ENCODE measurements at places on chromosomes 16 and 17. TPM values are rescaled to one million over a fixed set of nuclear protein-coding genes. Genes with fewer than 3 reads are reported as not detected.

METTL23 gene
- 43.2 TPM for total RNA-seq

HBZ gene
- total RNA-seq = not detected

DNA sequence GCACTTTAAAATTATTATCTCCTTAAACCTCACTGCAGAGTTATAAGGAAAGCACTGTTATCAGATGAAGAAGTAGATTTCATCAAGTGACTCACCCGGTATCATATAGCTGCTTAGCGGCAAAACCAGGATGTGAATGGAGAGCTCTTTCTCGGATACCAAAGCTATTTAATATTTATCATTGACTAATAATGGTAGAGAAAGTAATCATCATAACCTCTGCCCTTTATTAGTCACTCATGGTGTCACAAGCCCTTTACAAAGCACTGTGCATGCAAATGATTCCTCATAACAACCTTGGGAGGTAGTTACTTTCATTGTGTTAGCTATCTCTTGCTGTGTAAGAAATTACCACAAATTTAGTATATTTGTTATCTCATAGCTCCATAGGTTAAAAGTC is 592.9 kb downstream of the MAF start:
- no peak for DNase-seq
- H3K36me3 ChIP-seq = no peaks in the 10 kb centered on the region

- no peaks in the 10 kb centered on the region for H3K27me3 ChIP-seq
- H3K4me1 ChIP-seq = no peaks in the 10 kb centered on the region
- H3K27ac ChIP-seq = no peak overlapping the region
- peaks cover 31% of the 10 kb centered on the region for H3K36me3 ChIP-seq
- no peak overlapping the region for H3K4me3 ChIP-seq
These were observed 7.4 kb downstream of the DNASE1 start for GRCh38 chr16:3661922-3662321.

DNA sequence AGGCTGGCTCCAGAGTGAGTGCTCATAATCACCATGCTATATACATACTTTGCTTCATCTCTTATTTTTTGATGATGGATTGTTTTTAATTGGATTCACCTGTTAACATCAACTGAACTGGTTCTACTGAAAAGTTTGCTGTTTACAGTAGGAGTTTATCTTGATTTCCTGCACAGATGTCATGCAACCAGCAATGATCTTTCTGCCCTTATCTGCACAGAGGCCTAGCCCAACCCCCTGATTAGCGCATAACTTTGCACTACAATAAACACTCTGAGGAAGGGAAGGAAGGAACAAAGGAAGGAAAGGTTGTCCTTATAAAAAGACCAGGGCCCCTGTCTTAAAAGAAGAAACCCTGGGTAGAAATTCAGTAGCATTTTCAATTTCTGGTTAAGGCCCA is 152.9 kb downstream of the RGS9 start:
- H3K4me1 ChIP-seq = peaks cover 10% of the 10 kb centered on the region
- H3K36me3 ChIP-seq = no peaks in the 10 kb centered on the region
- DNase-seq = no peak
- no peak overlapping the region for H3K4me3 ChIP-seq
- no peak overlapping the region for H3K27ac ChIP-seq

DNA sequence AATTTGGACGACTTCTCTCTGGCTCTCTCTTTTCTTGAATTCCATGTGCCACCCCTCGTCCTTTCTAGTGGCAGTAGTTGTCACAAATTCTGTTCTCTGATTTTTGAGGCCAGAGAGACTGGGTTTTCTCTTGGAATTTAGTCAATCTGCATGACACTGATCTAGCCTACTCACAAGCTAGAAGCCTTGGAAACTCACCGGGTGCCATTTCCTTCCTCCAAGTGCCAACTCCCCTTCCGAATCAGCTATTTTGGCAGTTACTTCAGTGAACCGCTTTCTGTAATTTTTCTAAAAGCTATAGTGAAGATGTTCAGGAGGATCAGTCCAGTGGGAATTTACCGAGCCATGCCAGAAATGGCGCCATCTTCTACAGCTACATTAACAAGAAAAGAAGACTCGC is 228.9 kb downstream of the PMP22 start:
- H3K27ac ChIP-seq = 0 out of 2 replicates have a peak overlapping the region, but pooled peaks have one; percentile 63
- H3K27me3 ChIP-seq = no peaks in the 10 kb centered on the region
- H3K36me3 ChIP-seq = no peaks in the 10 kb centered on the region
- DNase-seq = peak; percentile 71
- H3K4me1 ChIP-seq = peaks cover 8% of the 10 kb centered on the region

Measured in GM23338 (cell line).